ENCODE measurements at places on chromosomes 6 and 20.
A peak's percentile ranks its signal among the peaks of the same experiment; 100 is the strongest.

GRCh38 chr6:45436544-45437438 is 59.1 kb upstream of the SUPT3H start:
- DNase-seq = no peak

GRCh38 chr20:663315-664090 is 10.5 kb upstream of the SRXN1 start:
- DNase-seq = no peak

- DNase-seq = peak; percentile 90
These were observed 32.2 kb upstream of the ASXL1 start for GRCh38 chr20:32325706-32326503.

DNA sequence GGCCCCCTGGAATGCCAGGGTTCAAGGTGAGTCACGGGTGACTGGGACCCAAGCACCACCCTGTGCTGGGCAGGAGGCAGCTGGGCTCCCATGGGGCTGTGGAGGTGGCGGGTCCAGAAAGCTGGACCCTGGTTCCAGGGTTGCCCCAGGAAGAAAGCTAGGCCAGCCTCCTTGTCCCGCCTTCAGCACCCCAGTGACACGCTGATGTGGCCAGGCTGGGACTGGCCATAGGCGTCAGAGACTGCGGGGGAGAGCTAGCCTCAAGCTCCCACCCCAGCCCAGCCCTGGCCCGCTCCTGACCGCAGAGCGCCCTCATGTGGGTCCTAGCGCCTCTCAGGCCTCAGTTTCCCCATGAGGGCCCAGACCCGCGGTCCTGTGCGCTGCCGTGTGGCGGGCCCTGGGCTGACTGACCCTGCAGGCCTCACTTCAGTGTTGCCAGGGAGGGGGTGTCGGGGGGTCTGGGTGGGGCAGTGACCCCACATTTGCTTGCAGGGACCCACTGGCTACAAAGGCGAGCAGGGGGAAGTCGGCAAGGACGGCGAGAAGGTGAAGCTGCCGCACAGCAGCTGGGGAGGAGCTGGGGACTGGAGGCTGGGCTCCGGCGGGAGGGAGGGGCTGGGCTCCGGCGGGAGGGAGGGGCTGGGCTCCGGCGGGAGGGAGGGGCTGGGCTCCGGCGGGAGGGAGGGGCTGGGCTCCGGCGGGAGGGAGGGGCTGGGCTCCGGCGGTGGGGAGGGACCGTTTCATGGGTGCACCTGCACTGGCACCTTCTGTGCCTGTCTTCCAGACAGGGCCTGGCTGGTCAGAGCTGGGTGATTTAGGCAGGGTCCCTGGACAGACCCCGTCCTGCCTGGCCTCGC is 7.9 kb downstream of the COL9A3 start:
- DNase-seq = peak; percentile 91

- no peak for DNase-seq
These were observed 43.5 kb downstream of the HFE start for GRCh38 chr6:26130581-26131249.

DNA sequence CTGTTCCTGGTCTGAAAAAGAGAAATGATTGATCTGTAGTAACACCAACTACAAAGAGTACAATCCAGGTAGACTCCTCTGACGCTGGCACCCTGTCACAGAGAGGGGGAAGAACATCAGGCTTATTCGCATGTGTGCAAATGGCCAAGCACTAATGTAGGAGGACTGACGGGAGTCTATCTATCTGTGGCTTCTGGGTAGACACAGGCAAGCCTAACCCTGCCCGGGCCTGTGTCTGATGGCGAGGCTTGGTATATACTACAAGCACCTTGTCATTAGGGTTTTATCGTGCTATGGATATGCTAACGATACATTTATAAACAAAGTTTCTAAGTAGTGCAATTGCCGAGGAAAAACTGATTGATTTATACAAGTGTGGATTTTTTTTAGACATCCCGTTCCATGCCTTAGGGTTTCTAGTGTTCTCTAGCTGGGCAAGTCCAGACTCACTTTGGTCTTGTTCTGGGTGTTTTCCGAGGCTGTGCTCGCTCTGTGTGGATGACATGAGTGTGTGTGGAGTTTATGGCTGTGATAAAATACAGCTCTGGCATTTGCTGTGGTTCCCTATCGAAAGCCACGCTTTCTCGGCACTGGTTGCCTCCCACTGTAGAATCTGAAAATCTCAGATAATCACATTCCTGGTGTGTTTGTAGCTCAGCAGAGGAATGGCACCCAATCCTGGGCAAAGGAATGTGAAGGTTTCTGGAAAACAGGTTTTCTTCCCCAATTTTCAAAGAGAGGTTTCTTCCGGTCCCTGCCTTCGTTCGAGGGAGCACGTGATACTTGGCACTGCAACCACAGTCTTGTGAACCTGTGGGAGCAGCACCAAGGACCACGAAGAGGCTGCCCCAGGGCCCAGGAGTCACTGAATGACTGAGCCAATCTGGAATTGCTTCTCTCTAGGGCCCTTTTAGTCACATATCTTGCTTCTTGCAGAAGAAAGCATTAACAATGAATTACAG is 67.5 kb upstream of the EDN1 start:
- no peak for DNase-seq

GRCh38 chr6:4603291-4603690 is 172.9 kb upstream of the CDYL start:
- DNase-seq = no peak

GRCh38 chr6:64590965-64591675 is 955.5 kb downstream of the PHF3 start:
- DNase-seq = no peak

DNA sequence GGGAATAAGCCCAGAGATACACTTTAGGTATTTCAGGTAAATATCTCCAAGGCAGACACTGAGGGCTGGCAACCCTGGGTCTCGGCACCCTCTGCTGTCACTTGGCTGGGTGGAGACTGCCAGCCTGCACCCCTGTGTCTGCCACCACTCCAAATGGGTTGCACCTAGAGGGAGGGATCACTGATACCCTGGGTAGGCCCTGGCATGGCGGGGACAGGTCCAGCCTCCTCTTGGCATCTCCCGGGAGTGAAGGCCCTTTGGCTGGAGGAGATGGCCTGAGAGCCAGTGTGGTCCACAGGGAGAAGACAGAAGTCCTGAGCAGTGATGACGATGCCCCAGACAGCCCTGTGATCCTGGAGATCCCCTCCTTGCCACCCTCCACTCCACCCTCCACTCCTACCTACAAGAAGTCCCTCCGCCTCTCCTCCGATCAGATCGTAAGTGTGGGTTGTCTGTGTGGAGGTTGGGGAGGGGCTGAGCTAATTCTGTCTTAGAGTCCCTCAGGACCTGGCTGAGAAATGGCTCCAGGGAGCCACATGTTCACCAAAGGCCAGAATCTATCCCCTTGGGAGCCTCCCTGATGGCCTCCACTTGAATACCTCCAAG is 10.9 kb downstream of the EMILIN3 start:
- DNase-seq = no peak

DNA sequence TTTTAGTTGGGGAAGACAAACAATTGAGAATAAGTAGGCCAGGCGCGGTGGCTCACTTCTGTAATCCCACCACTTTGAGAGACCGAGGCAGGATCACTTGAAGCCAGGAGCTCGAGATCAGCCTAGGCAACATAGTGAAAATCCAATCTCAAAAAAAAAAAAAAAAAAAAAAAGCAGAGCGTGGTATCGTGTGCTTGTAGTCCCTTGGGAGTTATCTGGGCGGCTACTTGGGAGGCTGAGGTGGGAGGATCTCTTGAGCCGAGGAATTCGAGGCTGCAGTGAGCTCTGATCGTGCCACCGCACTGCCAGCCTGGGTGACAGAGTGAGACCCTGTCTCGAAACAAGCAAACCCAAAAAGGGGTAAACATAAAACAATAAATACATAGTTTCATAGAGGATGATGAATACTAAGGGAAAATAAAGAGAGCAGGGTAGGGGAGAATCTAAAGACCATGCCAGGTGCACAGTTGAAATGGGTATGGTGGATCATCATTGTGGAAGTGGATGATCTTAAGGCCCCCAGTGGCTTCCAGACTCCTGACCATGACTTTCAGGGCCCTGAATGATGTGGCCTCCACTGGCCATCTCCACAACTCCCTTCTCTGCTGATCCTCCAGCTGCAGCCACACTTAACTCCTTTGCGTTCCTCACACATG is 947 bp downstream of the POFUT1 start:
- DNase-seq = no peak

GRCh38 chr6:170265655-170266054 is 25.2 kb downstream of the DLL1 start:
- no peak for DNase-seq

DNA sequence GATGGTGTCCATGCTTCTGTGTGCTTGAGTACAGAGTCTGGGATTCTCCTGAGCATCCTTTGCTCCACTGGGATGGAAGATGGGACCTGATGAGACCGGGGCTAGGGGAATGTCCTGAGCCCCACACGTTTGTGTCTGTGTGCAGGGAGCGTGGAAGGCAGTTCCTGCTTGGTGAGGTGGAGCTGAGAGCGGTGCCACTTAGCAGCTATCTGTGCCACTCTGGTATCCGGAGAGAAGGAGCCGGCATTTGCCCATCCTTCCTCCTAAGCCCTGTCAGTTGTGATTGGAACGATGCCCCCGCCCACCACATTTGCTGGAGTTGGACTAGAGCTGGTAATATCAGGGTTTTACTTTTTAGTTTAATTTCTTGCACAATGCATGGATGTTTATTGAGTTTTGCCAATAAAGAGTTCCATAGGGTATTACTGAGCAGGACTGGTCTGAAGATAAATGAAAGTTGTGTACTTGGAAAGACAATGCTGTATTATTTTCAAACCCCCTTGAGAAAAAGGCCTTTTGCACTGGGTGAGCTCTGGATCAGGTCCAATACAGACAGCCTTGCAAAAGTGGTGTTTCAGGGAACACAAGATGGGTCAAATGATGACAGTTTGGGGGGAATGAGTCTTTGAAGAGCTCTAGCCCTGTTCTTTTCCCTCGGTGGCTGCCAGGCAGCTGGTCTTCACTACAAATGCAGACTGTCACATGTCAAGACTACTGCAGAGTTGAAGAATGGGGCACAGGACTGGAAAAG is 130.8 kb downstream of the SYCP2 start:
- DNase-seq = no peak

DNA sequence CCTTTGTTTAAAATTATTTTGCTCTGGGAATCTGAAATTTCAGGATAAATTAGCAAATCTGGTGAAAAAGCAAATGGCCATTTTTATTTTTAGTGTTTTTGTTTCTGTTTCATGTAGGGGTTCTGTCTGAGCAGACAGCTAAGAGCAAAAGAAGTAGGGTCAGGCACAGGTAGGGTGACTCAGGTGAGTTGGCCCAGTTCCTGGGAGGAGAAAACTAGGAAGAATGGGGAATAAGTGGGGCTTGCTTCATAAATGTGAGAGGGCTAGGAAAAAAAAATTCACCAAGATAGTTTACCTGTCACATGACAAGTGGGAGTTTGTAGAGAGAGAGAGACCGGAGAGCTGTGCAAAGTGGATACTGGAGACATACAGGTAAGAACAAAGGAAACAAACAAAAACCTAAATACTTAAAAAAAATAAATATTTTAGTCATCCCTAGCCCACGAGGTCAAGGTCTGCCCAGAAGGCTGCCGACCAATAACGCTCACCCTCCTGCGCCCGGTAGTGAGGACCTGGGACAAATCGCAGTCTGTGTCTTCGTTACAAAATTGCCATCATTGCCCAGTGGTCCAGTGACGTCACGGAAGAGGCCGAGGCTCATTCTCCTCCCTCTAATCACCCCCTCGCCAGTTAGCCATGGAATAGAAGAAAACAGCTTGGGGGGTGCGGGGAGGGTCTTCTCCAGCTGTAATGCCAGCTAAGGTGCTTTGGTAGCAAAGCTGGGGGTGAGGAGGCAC is 2.3 kb downstream of the THBD start:
- no peak for DNase-seq

- no peak for DNase-seq
These were observed 686.0 kb upstream of the MMS22L start for GRCh38 chr6:97969065-97969464.

DNA sequence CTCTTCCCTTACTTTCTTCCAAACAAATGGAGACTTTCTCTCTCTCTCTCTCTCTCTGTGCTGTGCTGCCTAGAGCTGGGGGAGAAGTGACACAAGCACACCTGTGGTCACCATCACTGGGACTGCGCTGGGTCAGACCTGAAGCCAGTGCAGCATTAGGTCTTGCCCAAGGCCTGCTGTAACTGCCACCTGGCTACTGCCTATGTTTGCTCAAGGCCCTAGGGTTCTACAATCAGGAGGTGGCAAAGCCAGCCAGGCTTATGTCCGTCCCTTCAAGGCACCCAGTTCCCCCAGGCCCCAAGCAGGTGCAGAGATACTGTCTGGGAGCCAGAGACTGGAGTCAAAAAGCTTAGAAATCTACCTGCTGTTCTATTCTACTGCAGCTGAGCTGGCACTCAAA is 49.4 kb upstream of the TOP1 start:
- DNase-seq = peak; percentile 57

DNA sequence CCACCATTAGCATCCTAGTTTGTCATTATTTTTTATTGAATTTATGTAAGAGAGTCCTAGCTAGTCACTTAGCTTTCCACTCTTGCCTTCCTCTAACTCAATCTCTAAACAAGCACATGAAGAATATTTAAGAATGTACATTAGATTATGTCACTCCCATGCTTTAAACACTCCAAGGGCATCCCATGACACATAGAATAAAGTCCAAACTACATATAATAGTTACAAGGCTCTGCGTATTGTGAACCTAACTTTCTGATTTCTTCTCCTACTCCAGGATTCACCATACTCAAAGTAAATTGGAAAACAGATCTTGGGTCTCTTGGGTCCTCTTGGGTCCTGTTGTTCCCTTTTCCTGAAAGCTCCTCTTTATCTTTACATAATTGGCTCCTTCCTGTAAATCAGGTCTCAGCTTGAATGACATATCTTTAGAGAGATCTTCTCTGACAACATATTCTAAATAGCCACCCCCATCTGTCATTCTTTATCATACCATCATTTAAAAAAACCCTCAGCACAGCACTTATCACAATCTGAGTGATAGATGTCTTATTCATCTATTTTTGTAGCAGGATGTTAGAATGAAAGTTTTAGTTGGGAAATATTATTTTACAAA is 1042.4 kb upstream of the FLRT3 start:
- no peak for DNase-seq

GRCh38 chr6:85537055-85537494 is 56.6 kb downstream of the SNX14 start:
- DNase-seq = no peak

DNA sequence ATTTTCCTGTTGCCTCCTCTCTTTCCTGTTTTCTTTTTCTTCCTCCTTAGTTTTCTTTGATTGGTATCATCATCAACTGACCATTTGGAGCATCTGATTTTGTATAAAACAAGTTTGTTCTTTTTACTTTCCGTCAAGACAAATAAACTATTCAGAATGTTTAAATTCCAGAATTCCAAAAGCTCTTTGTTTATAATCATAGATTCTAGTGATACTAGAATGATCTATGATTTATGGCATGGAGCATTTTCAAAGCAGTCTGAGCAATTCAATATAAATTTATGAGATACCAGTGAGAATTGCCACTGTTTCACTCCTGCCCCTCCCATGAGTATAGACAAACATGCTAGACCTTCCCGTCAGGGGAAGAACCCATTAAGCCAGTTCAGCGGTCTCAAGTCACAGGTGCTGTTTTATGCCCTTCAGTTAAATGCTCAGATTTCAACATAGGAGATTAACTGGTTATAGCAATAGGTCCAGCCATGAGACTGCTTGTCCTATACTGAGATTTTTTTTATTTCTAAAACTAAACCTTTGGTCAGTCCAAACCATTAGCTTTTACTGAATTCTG is 60.7 kb downstream of the GRIK2 start:
- DNase-seq = no peak

GRCh38 chr6:26158581-26159356 is 71.5 kb downstream of the HFE start:
- no peak for DNase-seq

Data from T47D (cell line).